ENCODE measurements at places on chromosomes 5 and 9.

- no peak for DNase-seq
These were observed 168.1 kb downstream of the PAX5 start for GRCh38 chr9:36865731-36866635.

- DNase-seq: no peak
These were observed 35.8 kb upstream of the PIP5K1B start for GRCh38 chr9:68669218-68669617.

GRCh38 chr9:27864644-27865438 lies 291.6 kb upstream of the C9orf72 start:
- DNase-seq: no peak

DNA sequence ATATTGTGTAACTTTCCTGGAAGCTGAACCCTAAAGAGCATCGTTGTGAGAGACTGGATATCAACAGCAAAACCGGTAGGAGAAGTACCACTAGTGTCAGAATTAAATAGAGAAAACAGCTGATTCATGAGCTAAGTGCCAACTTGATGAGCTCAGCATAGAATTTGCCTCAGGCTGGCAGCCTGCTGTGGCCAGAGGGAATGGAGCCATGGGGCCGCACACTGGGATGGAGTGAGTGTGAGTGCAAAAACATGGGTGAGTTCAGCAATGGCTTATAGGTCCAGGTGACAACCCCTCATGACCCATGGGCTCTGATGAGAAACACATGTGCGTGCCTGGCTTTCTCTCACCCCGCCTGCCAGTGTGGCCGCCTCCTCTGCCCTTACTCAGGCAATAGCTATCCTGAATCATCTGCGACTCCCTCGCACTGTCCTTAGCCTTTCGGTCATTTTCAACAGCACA lies 25.4 kb downstream of the ADAMTS16 start:
- DNase-seq: no peak

- DNase-seq: no peak
These were observed 244.3 kb downstream of the FAM170A start for GRCh38 chr5:119873611-119874010.

DNA sequence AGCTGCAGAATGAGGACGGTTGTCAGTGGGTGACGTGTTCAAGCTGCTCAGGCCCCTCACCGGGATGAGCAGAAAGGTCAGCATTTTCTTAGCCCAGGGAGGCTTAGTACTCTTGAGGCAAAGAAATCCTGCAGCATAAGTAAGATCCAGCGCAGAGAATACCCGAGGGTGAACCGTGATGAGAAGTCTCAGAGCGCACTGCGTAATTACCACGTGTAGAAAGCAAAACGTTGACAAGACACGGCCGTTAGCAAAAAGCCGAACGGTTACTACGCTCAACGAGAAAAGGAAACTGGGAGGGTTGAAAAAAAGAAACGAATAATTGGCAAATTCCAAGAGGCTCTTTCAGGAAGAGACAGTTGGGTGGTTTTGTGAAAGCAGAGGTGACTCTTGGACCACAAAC lies 104.0 kb downstream of the COL23A1 start:
- no peak for DNase-seq

GRCh38 chr9:133191989-133192388 lies 17.1 kb downstream of the OBP2B start:
- no peak for DNase-seq

DNA sequence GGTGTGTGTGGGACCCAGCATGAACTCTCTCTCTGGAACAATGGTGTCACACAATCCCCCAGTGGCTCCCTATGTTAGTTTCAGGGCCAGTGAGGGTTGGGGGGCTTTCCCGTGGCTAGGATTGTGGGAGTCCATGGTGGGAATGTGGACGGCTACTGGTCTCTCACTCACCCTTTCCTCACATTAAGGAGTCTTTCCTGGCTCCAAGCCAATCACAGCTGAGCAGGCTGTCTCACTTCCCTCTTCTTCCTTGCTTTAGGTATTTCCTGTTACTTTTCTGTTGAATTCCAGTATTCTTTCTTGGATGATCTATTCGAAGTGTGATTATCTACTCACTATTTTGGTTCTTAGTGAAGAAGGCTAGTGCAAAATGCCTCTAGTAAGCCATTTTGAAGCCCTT lies 324.4 kb upstream of the MPDZ start:
- DNase-seq: no peak

DNA sequence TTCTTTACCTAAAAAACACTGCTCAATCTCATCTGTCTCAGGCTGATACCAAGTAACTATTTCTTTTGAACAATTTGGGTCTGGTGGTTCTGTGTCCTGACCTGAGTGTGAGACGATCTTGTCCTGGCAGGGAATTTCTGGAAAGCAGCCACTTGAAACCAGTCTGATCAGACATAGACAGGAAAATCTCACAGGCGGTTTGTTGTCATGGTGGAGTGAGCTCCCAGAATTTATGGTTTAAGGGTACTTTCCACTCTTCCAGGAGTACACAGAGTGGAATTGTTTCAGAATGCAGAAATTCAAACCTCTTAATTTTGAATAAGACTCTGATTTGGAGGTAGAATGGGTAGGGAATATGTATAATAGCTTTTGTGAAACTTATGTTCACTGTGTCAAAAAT lies 268.2 kb downstream of the ISL1 start:
- DNase-seq: no peak

GRCh38 chr9:99180662-99181061 lies 41.1 kb downstream of the ALG2 start:
- no peak for DNase-seq

DNA sequence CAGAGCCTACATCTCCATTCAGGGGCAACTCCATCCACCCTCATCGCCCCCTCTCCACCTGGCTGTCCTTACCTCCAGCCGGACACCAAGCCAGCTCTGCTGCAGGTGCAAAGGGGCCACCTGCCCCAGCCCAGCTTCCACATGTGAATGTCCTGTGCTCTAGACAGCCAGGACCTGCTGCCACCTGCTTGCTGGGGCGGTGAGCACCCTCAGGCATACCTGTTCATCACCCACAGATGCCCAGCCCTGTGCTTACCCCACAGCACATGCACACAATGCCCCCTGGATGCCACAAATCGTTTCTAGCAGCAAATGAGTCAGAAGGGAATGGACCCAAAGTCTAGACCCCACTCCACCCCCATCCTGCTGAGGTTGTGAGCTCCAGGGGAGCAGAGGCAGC lies 13.3 kb upstream of the NKD2 start:
- DNase-seq: no peak

- no peak for DNase-seq
These were observed 33.7 kb downstream of the HAVCR1 start for GRCh38 chr5:157025093-157025698.

- DNase-seq: peak; percentile 67
These were observed 94.0 kb downstream of the ACTL7B start for GRCh38 chr9:108761655-108762347.

- DNase-seq: no peak
These were observed 87.0 kb upstream of the NR5A1 start for GRCh38 chr9:124594225-124594624.

GRCh38 chr5:57611177-57611576 lies 128.6 kb upstream of the ACTBL2 start:
- DNase-seq: no peak

DNA sequence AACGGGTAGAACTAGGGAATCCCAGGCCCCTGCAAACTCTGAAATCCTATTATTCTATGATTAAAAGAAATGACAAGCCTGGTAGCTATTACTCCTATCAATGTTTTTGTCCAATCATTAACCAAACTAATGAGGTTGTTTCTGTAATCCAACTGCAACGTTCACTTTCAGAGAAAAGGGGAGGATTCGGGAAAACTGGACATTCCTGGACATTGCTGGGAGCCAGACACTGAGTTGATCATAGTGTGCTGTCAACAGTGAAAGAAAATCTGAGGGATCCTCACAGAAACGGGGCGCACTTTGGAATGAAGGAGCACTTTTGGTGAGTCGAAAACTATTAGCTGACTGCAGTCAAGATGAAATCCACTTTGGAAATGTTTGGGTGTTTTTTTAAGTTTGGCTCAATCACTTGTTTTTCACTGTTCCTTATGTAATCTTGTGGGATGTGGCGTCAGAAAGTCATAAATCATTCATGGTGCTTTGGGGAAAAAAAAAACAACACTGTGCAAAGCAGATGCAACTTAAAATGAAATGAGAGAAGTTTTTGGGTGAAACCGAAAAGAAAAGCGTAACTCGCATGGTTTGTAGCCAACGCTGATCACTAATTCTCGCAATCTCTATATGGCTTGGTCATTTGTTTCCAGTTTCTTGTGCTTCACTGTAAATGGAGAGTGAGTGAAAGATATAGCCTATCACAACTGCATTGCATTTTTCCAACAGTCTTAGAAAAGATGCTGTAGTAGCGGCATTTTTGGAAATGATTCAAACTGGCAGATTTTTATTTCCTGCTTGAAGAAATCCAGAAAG lies 51.2 kb upstream of the ADRA1B start:
- DNase-seq: no peak

DNA sequence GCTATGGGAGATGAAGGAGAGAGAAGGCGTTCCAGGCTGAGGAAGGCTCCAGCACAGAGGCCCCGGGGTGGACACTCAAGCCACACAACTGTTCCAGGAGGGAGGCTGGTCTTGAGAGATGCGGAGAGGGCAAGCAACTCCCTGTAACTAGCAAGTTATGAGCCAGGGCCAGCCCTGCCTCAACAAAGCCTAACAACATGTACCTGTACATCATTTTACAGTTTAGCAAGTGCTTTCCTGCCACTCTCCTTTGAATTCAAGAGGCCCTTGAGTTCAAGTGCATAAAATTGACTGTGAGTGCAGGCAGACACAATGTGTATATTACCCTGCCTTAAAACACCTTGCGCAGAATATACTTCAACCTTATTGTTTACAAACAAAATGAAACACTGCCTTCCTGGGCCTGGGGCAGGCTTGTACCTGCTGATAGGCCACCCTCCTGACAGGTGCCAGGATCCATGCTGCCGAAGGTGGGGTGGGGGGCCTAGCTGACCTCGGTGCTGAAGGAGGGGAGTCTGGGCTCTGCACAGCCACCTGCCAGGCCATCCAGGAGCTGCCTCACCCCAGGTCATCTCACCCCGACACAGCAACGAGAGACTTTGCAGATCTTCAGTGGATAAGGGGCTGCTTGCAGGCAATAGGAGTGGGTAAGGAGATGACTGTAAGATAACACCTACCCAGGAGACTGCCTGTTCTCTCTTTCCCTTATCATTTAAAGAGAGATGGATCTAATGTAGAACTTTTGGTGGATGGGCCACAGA lies 80.0 kb downstream of the PPARGC1B start:
- DNase-seq: no peak

DNA sequence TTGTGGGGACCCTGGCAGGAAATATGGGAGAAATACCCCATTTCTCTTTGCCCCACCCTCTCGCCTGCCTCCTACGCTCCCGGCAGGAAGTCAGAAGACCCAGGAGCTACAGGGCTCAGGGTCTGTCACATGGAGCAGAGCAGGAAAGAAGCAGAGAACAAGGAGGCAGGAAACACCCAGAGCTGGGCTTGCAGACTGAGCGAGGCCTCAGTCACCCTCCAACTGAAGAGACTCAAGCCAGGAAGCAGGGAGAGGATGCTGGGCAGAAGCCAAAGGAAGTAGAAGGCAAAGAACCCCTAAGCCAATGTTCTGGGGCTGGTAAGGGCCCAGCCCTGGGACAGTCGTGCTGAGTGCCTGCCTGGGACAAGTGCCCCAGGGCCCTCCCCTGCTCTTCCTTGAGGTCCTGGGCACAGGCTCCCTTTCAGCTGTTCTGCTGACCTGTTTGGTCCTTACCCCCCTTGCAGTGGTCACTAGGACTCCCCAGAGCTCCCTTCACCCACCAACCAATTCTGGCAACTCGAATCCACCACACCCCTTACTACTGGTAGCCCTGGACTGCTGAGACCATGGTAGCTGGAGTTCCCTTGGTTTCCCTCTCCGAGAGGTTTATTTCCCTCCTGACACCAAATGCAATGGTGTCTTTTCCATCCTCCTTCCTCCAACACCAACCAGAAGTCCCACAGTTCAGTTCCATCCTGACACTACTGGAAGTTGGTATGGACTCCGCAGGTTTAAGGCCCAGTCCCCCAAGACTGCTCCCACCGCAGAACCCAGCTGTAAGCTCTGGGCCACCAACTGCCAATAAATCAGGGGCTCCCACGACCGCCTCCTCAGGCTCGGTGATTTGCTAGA lies 157.5 kb downstream of the COL23A1 start:
- DNase-seq: no peak

- no peak for DNase-seq
These were observed 21.5 kb downstream of the CSF2 start for GRCh38 chr5:132095077-132095410.

- DNase-seq: no peak
These were observed 86.6 kb downstream of the GNA14 start for GRCh38 chr9:77561331-77562018.

GRCh38 chr5:59051951-59052350 lies 469.1 kb downstream of the RAB3C start:
- no peak for DNase-seq

DNA sequence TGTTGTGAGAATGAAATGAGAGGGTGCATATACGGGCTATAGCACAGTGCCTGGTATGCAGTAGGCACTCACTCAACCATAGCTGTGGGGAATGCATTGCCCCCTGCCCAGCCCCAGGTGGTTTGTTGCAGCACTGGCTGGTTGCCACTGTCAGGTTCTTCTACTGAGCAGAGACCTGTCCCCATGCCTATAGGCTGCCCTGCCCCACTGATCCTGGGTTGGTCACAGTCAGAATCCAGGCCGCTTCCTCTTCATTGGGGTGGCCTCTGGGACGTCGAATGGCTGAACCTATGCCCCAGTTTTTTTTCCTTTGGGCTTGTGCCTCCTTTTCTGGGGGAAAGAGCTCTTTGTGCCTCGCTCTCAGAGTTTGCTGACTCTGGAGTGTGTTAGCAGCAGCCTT lies 74.6 kb downstream of the RGS3 start:
- DNase-seq: no peak

- no peak for DNase-seq
These were observed 60.6 kb upstream of the EMB start for GRCh38 chr5:50501491-50502228.

DNA sequence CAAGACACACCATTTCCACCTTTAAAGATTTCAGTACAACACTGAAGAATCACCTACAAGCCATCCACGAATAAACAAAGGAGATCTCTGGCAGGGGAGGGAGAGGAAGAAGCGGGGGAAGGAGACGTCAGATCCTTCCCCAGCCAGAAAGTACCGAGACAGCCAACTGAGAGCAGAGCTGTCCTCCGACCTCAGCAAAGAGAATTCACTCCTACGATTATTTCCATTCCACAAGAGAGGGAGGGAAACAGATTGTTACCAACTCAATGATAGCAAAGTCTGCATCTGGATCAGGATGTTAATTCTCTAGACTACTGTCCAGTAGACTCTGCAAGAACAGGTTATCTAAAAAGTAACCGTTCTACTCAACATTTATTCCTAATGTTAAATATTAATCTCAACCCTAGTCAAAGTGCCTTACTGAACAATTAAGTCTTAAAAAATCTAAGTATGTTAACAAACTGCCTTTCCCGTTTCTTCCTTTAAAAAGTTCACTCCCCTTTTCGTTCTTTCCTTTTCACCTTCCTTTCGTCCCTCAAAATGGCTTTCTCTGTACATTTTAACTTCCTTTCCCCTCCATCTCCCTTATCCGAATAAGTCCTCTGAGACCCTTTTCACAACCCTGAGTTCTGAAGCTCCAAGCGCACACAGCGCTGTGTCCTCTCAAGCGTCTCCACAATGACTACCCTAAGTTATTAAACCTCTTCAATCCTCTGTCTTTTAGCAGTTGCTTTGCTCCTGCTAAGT lies 1.4 kb downstream of the CHD1 start:
- DNase-seq: peak; percentile 24
